ENCODE measurements at places on chromosomes 16 and 17.

GRCh38 chr16:53805113-53805512 is 101.2 kb downstream of the FTO start:
- DNase-seq: no peak

GRCh38 chr16:68072038-68072695 is 13.0 kb upstream of the NFATC3 start:
- no peak for DNase-seq

GRCh38 chr16:81881228-81881627 is 102.1 kb downstream of the PLCG2 start:
- no peak for DNase-seq

- no peak for DNase-seq
Measured at GRCh38 chr17:9854255-9854654, 28.5 kb downstream of the GLP2R start.

DNA sequence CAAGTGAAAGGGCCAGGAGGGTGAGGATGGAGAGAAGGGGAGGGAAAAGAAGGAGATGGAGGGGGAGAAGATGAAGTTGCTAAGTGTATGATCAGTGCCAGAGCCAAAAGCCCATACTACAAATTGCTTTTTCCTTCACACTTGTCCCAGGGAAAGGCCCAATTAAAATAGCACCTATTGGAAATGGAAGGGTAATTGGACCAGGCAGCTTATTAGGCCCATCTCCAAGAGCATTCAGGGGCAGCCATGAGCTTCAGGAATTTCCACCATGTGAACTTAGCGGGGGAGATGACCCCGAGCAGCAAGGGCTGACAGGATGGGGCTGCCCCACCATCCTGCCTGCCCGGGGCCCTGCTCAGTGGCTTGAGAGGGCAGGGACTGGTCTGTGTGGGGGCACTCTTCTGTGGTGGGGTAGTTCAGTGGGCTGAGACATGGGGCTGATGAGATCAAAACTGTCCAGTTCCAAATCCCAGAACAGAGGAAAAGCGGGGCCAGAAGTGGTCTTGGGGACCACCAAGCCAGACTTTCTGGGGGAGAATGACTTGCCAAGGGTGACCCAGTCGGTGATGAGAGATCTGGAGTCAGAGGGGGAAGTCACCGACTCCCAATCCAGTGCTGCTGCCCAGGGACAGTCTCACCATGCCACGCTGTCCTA is 27.5 kb downstream of the GOSR2 start:
- DNase-seq: no peak
